Renal cortex interstitium (tissue), 15 donors: ENCODE measurements at places on chromosomes 13 and 19.

GRCh38 chr13:28268800-28269223 is 130.5 kb downstream of the PAN3 start:
- DNase-seq: no peak

GRCh38 chr13:19567820-19568534 is 6.6 kb upstream of the TPTE2 start:
- no peak for DNase-seq

- no peak for DNase-seq
Observed at GRCh38 chr19:30558793-30559192, 186.6 kb downstream of the ZNF536 start.

- no peak for DNase-seq
Observed at GRCh38 chr13:27663947-27664346, 42.3 kb downstream of the POLR1D start.

DNA sequence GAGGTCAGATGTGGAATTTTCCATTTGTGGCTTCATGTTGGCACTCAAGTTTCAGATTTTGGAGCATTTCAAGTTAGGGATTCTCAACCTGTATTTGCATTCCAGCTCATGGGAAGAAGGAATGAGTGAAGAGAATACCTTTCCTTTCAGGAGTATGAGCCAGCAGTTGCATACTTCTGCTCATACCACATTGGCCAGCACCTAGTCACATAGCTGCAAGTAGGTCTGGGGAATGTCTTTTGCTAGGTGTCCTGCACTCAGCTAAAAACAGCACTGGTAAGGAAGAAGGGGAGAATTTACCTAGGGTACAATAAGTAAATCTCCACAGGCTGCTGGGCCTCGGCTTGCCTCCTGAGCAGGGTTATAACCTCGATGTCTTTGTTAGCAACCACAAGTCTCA is 24.6 kb upstream of the ATP8A2 start:
- DNase-seq: no peak

GRCh38 chr19:18754501-18754900 is 36.6 kb downstream of the COMP start:
- DNase-seq: no peak

DNA sequence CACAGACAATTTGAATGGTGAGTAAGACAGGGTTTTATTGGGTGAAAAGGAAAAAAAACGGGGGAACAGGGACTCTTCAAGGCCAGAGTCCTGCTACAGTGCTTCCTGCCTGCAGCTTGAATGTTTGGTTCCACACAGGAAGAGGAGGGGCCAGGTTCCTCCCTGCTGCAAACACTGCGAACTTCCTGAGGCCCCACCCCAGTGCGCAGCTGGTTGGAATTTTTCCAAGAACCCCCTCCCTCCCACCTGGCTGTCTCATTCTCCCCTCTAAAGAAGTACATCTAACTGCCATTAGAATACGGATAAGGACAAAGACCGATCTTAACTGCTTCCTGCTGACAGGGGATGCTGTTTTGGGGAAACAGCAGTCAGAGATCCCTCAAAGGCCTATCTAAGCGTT is 184.9 kb downstream of the GGACT start:
- no peak for DNase-seq

- DNase-seq: no peak
Observed at GRCh38 chr13:42405665-42406390, 133.9 kb downstream of the AKAP11 start.
